ENCODE measurements at places on chromosomes 4 and X.

GRCh38 chr4:110963662-110964280 lies 340.9 kb upstream of the PITX2 start:
- no peak for DNase-seq

- no peak for DNase-seq
These were observed 3.1 kb downstream of the ZNF630 start for GRCh38 chrX:48068096-48068887.

DNA sequence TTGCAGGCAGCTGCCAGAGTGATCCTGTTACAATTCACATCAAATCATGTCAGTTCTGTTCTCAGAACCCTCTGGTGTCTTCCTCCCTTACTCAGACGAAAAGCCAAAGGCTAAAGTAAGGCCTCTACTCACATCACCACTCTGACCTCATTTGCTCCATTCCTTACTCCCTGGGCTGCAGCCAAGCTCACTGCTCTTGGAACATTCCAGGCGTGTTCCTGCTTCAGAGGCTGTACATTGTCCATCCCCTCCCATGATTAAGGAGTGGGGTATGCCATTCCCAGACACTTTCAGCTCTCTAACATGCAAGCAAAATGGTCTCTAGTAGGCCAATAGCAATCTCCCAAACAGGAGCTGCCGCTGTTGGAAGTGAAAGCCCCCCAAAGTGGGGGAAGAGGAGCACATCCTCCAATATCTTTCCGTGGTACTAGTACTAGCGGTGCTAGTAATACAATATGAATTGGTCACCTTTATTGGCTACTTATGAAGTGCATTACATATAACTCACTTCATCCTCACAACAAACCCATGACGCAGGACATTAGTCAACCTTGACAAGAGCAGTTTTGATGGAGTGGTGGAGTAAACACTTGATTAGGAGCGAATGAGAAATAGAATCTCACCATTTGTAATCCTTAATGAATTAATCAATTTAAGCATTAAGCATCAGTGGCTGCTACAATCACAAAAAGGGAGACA lies 15.0 kb downstream of the GAB3 start:
- no peak for DNase-seq

- peak; percentile 66 for DNase-seq
These were observed 85.0 kb upstream of the TENT5D start for GRCh38 chrX:80335062-80335830.

- DNase-seq: no peak
These were observed 52.2 kb downstream of the IL1RAPL1 start for GRCh38 chrX:28639451-28639850.

DNA sequence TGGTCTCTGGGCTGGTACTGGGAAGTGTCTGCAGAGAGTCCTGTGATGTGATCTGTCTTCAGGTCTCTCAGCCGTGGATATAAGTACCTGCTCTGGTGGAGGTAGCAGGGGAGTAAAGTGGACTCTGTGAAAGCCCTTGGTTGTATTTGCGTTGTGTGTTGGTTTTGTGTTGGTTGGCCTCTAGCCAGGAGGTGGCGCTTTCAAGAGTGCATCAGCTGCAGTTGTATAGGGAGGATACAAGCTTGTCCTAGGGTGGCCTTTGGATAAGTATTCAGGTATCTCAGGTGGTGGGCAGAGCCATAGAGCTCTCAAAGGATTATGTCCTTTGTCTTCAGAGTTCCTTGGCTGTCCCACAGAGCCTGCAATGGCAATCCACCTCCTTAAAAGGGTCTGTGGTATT lies 111.6 kb downstream of the MAGEB17 start:
- no peak for DNase-seq

GRCh38 chrX:75291611-75292010 lies 17.7 kb downstream of the UPRT start:
- no peak for DNase-seq

DNA sequence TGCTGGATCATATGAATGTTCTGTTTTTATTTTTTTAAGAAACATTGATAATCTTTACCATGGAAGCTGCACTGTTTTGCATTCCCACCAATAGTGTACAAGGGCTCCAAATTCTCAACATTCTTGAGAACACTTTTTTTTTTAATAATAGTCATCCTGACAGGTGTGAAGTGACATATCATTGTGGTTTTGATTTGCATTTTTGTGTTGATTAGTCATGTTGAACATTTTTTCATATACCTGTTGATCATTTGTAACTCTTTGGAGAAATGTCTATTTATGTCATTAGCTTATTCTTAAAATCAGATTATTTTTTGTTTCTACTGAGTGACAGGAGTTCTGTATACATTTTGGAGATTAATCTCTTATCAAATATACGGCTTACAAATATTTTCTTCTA lies 408.5 kb downstream of the GLUD2 start:
- DNase-seq: no peak

- DNase-seq: no peak
These were observed 71.6 kb downstream of the PPARGC1A start for GRCh38 chr4:23818097-23818885.

DNA sequence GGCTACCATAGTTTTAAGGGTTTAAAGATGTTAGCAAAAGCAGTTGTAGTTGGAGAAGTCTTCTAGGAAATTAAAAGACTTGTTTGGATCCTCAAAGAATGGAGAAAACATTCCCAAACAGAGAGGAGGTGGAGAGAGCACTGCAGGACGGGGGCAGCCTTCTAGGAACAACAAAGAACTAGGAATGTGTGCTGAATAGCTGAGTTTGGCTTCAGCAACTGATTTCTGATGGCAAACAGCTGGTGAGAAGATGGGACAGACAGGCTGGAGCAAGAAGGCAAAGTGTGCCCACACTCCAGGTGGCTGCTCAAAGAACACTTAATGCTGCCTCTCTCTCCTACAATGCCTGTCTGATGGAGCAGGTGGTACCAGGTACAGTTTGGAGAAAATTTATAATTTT lies 1331.1 kb downstream of the ADGRL3 start:
- DNase-seq: no peak

DNA sequence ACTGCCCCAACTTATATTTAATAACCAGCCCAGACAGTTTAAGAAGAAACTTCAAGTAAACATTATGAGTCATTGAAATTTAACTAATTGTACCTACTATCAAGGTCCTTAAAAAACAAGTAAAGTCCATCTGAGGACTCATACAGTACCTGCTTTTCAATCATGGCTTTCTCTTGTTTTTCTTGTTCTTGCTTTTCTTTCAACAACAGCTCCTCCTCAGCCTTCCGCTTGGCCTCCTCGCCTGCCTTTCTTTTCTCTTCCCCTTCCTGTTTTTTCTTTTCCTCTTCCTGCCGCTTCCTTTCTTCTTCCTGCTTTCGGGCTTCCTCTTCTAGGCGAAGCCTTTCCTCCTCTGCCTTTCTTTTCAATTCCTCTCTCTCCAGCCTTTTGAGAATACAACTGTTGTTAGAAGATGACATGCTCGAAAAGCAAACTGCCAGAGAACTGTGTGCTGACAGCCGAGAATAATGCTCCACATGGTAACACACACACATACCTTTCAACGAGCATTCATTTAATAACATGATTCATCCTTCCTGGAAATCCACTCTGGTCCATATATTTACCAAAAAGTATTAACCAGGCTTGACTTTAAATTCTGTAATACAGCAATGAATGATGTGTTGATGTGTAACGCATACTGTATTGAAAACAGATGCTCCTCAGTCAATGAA lies 25.2 kb upstream of the BCLAF3 start:
- no peak for DNase-seq

GRCh38 chr4:153506341-153507309 lies 40.5 kb downstream of the TMEM131L start:
- DNase-seq: no peak
